Esophagus squamous epithelium (tissue), 5 donors: ENCODE measurements at places on chromosomes 3 and 15.

GRCh38 chr3:133089906-133090485 lies 51.8 kb downstream of the TMEM108 start:
- DNase-seq = no peak

DNA sequence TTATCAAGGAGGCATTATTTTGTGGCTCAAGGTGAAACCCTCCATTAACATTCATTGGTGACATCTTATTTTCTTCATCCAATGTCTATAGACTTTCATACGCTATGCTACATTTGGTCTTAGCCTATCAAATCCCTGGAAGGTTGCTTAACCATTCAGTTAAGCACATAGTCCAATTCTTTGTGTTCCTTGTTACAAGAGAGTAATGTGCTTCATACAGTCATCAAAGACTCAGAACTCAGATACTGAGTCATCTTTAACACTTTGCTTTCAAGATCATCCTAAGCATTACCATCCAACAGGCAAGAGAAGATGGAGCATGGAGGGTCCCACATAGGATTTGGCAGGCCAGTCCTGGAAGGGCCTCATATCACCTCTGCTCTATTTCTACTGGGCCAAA lies 1202.1 kb downstream of the ROBO1 start:
- DNase-seq = no peak

GRCh38 chr3:194310060-194310835 lies 40.9 kb downstream of the CPN2 start:
- no peak for DNase-seq

DNA sequence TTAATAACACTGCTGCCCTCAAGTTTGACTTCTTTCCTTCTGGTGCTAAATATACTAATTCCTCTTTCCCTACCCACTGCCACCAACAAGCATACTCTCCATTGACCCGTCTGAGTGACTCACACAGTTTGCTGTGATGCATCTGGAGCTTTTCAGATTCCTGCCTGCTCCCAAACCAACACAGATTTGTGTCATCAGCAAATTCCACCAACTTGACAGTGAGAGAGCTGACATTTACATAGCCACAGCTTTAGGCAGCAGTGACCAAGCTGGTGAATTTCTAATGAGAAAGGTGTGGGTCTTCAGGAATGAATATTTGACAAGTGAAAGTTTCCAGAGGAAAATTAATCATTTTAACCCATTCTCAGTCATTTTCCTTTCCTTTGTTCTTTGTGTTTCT lies 96.5 kb upstream of the PRICKLE2 start:
- DNase-seq = no peak

DNA sequence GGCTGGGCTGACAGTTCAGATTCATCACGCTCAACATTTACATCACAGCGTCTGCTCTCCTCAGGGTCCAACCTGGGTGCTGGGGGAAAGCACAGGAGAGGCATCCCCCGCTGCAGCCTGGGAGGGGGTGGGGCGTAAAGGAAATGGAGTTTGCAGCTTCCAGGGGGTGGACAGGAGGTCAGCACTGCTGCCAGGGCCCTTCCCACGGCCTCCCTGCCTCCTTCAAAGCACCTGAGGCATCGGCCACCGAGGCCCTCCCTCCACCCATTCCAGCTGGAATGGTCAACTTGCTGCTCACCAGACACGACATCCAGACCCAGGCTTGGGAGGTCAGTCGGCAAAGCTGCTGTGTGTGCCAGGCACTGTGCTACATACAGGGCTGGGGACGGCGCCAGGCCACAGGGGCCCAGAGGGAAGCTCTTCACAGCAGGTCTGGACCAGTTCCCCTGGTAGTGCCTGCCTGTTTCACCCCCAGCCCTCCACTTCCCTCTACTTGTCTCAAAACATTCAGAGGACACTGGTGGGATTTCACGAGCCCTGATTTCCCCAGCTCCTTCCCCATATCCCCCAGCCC lies 120.7 kb downstream of the ANP32A start:
- no peak for DNase-seq

DNA sequence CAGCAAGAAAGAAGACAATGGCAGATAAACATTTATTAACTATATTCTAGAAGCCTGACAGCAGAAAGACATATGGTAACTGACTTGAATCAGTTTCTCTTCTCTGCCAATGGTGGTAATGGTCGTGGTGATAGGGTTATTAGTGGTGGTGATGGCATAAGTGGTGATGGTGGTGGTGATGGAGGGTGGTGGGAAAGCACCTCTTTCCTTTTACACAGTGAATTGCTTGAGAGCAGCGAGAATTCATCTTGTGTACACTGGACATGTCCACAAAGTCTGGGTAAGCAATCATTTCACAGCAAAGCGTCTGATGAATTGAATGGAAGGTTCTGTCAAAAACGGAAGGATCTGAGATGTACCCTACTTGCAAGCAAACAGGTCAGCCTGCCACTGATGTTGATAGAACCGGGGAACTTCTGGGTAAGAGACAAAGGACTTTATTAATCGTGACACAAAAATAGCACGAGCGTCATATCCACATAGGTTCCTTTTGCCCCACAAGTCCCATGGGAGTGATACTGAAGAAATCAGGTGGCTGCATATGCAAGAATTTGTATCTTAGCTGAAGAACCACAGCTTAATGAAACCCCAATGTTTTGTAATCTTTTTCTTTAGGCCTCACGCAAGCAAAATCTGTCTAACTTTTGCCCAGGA lies 23.5 kb upstream of the TBC1D5 start:
- no peak for DNase-seq

GRCh38 chr3:61015859-61016258 lies 235.4 kb downstream of the FHIT start:
- DNase-seq = no peak

- DNase-seq = no peak
These were observed 13.9 kb downstream of the NLGN1 start for GRCh38 chr3:173411375-173411973.

DNA sequence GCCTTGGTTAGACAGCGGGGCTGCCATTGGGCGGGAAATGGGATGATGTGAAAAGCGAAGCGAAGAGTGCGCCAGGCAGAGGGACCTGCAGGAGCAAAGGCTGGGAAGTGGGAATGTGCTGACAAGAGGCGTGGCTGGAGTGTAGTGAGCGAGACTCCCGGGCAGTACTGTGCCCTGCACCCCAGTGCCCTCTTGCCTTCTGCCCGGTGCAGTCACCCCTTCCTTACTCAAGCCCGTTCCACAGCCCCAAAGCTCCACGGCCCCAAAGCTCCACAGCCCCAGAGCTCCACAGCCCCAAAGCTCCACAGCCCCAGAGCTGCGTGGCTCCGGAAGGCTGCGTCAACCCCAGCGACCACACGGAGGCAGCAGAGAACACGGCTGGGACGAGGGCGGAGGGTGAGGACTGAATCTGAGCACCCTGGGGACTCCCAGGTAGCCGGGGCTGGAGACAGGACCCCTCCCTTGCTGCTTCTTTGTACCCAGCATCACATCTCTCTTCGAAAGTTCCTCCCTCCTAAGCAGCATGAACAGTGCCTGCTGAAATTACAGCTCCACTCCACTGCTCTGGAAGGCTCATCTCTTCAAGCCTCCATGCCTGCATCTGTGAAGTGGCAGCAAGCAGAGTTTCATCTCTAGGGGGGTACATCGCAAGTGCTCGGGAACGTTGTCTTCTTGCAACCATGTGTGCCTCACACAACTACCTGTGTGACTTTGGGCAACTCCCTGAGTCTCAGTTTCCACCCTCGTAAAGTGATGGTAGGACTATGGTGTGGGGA lies 108.9 kb downstream of the FBLN2 start:
- no peak for DNase-seq

- peak; percentile 9 for DNase-seq
These were observed 69.7 kb upstream of the LRRFIP2 start for GRCh38 chr3:37243820-37244748.

DNA sequence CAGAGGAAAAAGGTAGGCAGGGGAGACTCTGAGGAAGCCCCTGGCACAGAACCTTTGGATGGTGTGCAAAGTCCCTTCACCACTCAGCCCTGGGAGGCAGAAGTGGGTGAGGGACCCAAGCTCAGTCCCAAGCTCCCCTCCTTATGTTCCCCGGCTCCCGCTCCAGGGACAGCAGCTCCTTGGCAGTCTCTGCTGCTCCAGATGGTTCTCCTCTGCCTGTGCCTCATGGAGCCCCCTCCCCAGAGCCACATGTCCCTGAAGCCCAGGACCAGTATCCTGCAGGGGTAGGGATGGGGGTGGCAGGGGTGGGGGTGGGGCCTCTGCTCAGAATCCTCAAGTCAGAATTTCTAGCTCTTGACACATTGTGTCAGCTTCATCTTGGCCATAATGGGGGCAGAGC lies 8.0 kb upstream of the CAMKV start:
- no peak for DNase-seq

- DNase-seq = no peak
These were observed 28.9 kb downstream of the UBE2E2 start for GRCh38 chr3:23232016-23232415.

GRCh38 chr3:111284503-111285183 lies 213.0 kb downstream of the NECTIN3 start:
- DNase-seq = no peak

- no peak for DNase-seq
These were observed 696.8 kb upstream of the CFAP20DC start for GRCh38 chr3:59746585-59746984.

DNA sequence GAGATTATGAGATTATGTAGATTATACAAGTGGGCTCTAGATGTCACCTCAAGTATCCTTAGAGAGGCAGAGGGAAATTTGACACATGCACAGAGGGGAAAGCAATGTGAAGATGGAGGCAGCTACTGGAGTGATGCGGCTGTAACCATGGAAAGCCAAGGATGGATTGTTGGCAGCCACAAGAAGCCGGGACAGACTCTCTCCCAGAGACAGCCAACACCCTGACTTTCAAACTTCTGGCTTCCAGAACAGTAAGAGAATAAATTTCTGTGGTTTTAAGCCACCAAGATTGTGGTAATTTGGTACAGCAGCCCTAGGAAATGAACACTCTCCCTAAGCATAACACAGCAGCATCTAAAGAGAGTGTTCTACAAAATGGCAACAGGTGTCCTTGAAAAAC lies 34.4 kb upstream of the PRICKLE2 start:
- DNase-seq = no peak

DNA sequence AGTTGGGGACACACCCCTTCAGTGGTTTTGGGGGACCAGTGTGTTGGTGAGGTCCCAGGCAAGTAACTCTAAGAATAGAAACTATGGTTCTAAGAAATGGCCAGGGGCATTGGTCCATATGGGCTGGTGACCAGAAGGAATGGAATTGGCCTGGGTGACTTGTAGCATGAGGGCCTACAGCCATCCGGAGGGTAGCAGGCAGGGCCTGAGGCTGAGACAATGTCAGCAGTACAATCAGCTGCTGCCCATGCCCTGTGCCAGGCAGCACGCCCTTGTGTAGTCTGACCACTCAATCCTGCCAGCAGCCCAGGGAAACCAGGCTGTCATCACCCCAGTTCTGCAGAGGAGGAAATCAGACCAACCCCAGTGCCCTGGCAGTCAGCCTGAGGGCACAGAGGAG lies 100.6 kb downstream of the DNAJB8 start:
- DNase-seq = no peak

DNA sequence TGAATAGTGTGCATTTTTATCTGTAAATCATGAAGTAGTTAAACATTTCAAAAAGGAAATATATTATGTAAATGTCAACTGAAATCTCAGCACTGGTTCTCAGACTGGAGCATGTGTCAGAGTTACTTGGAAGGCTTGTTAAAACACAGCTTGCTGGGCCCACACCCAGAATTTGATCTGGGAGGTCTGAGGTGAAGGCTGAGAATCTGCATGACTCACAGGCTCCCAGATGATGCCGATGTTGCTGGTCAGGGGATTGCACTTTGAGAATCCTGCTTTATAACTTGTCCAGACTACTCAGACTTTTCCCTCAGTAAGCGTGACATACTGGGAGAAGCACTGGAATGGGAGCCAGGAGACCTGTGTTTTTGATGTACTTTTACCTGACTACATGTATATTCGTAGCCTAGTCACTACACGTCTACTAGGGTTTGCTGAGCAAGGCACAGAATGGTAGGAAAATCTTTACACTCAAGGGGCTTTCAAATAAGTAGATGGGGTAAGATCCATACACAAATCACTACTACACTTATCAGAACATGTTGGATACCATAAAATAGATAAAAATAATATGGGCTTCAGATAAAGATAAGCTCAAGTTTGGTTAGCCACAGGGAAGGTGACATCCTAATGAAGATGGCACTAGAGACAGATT lies 77.1 kb upstream of the MEX3B start:
- DNase-seq = no peak

- no peak for DNase-seq
These were observed 36.6 kb upstream of the MAGEF1 start for GRCh38 chr3:184748219-184749135.

- no peak for DNase-seq
These were observed 41.6 kb downstream of the NANOGP8 start for GRCh38 chr15:35043373-35044095.

- no peak for DNase-seq
These were observed 103.0 kb downstream of the GBE1 start for GRCh38 chr3:81658322-81658997.

DNA sequence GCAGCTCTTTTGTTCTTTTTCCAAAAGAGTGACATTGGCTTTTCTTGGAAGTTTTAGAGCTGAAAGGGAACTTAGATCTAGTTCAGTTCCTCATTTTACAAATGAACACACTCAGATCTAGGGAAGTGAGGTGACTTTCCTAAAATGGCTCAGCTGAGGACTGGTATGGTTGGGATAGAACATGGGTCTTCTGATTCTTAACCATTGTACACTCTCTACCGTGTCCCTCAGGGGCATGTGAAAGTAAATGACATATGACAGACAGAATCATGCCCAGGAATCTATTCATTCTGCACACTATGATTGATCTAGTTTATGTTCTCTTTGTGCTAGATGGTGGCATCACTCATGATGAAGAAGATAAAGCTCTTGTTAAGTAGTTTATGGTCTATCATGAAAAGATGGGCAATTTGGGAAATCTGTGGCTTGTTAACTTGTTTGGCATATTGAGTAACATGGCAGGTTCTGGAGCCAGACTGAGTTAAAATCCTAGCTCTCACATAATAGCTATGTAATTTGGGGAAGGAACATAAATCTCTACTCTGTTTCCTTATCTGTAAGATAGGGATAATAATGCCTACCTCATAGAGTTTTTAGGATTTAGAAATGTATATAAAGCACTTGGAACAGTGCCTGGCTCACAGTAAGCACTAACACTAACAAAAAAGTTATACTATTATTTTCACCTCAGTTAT lies 30.9 kb downstream of the UBE2E1 start:
- DNase-seq = no peak

DNA sequence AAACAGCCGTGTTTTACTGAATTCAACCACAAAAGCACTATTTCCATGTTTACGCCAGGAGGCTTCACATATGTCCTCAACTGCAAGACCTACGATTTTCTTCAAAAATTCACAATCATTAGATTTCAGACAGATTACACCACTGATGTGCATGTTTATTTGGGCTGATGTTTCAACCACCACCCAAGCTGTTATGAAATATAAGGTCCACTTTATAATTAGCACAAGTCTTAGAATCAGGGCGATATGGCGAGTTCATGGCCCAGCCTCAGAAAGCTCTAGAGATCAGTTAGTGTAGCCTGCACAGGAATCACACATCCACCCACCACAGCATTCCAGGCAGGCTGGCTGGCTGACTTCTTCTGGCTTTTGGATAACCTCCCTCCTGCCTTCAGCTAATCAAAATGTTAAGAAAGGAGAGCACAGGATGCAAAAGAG lies 15.4 kb downstream of the SH3BP5 start:
- no peak for DNase-seq

- no peak for DNase-seq
These were observed 288.6 kb downstream of the UACA start for GRCh38 chr15:70474471-70475406.

- no peak for DNase-seq
These were observed 218.5 kb downstream of the BBX start for GRCh38 chr3:107740992-107741896.

GRCh38 chr3:177733936-177734335 lies 536.7 kb upstream of the TBL1XR1 start:
- no peak for DNase-seq
